T-helper 2 cell (primary cell): ENCODE measurements at places on chromosomes 2 and 18.

GRCh38 chr2:16323126-16323520 is 342.5 kb downstream of the CYRIA start:
- DNase-seq, result no peak

- DNase-seq, result no peak
Measured at GRCh38 chr18:8367217-8367988, 241.8 kb upstream of the RAB12 start.

DNA sequence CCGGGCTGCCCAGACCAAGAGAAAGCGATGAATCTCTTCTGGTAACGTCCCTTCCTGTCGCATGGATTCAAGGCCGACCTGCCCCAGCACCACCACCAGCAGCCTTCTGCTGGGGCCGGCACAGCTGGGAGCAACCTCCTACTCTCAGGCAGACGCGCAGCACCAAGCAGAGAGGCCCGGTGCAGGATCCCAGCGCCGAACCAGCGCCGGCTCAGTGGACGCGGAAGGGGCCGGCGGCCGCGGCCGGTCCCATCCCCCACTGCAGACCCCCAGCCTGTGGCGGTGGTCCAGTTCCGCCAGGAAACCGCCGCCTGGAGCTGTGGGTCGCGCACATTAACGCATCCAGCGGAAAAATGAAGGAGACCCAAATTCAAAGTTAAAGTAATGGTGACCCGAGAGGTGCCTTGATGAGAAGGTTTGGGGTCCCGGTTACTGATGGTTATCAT is 525 bp upstream of the MAL start:
- no peak for DNase-seq

DNA sequence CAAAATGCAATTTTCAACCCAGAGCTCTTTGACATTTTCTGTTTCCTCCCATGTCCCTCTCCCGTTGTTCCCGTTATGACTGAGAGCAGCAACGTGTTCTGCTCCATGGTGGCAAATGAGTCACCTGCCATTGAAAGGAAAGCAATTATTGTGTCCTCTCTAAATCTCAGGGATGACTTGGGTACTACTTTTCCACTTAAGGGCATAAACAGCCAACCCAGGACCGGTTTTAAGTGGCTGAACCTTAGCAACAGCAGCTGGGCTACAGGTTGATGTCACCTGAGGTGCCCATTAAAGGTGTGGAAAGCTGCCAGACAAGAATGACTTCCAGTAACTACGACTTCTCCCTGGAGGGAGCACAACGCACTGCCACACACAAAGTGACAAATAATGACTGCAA is 236.8 kb downstream of the NCKAP5 start:
- DNase-seq, result no peak

GRCh38 chr2:118148133-118148532 is 59.9 kb downstream of the INSIG2 start:
- no peak for DNase-seq

DNA sequence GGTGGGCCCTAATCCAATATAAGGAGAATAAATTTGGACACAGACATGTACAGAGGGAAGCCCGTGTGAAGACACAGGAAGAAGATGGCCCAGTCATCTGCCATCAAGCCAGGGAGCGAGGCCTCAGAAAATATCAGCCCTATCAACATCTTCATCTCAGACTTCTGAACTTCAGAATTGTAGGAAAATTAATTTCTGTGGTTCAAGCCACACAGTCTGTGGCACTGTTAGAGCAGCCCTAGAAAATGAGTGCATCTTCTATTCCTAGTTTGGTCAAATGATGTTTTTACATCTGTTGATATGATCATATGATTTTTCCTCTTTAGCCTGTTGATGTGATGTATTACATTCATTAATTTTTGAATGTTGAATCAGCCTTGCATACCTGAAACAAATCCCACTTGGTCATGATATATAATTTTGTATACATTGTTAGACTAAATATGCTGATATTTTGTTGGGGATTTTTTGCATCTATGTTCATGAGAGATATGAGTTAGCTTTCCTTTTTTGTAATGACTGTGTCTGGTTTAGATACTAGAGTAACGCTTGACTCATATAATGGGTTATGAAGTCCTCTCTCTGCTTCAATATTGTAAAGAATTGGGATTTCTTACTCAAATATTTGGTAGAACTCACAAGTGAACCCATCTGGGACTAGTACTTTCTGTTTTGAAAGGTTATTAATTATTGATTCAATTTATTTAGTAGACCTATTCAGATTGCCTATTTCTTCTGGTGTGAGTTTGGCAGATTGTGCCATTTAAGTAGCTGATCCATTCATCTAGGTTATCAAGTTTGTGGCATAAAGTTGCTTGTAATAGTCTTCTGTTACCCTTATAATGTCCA is 451.4 kb downstream of the EIPR1 start:
- DNase-seq, result no peak

DNA sequence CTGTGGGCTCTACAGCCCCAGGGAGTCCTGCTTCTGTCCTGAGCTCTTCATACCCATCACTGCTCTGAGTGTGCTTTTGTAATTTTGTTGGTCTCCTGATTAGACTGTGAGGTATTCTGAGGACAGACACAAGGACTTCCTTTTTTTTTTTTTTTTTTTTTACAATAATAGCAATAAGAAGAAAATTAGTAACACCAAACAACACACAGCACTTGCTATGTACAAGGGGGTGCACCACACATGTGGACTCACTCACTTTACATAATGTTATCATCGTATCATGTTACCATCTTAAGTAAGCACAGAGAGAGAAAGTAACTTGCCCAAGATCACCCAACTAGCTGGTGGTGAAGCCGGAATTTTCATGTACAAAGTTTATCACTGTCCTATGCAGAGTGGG is 34.6 kb downstream of the MBP start:
- DNase-seq, result no peak

DNA sequence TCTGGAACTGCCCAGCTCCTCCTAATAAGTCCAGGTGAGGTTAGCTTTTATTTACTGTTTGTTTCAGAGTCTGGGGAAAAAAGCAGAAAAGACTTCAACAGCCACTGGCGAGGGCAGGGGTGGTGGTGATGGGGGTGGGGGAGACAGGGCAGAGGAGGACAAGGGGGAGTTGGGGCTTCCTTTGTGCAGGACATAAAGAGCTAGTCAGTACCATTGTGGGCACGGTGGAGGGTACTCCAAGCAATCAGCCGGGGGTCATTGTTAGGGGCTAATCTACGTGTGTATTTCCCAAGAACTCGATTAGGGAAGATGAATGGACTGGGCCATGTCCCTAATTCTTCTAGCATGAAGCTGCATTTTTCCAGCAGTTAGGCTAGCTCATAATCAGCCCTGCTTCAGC is 2.8 kb upstream of the RAX start:
- no peak for DNase-seq

- DNase-seq, result no peak
Measured at GRCh38 chr2:44922776-44923175, 18.7 kb upstream of the SIX3 start.

GRCh38 chr18:75036917-75037688 is 171.8 kb downstream of the PTGR3 start:
- no peak for DNase-seq

- no peak for DNase-seq
Measured at GRCh38 chr2:206092297-206092696, 6.3 kb upstream of the INO80D start.

- DNase-seq, result no peak
Measured at GRCh38 chr2:216078776-216079175, 2.8 kb downstream of the PECR start.

GRCh38 chr2:105853354-105854088 is 108.8 kb downstream of the NCK2 start:
- DNase-seq, result no peak

DNA sequence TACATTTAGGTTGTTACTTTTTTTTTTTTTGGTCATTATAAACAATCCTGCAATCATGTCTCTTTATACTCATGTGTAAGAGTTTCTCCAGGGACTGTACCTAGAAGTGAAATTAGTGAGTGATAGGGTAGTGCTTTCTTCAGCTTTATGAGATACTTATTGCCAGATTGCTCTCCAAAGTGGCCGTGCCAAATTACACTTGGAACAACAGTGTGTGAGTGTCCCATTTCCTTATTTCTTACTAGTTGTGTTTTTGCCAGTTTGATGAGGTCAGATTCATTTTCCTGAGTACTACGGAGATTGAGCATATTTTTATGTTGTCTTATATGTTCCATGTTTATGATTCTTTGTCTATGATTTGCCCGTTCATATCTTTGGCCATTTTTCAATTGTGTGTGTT is 39.2 kb downstream of the GALNT1 start:
- DNase-seq, result no peak

DNA sequence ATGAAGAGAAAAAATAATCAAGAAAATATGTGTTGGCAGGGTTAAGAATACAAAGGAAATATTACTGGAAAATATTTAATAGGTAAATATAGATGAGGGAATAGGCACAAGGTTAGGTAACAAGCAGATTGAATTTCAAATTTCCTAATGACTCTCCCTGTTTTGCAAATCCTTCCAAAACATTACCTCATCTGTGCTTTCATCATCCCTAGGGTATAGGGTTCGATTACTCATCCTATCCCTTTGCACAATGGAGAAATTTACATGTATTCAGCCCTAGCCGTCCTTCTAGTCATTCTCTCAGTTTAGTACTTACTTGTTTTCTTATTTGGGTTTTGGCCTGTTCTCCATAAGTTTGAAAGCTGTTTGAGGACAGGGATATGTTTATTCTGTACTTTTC is 864.6 kb upstream of the FSHR start:
- DNase-seq, result no peak

GRCh38 chr2:55961318-55961911 is 37.8 kb upstream of the EFEMP1 start:
- DNase-seq, result no peak

DNA sequence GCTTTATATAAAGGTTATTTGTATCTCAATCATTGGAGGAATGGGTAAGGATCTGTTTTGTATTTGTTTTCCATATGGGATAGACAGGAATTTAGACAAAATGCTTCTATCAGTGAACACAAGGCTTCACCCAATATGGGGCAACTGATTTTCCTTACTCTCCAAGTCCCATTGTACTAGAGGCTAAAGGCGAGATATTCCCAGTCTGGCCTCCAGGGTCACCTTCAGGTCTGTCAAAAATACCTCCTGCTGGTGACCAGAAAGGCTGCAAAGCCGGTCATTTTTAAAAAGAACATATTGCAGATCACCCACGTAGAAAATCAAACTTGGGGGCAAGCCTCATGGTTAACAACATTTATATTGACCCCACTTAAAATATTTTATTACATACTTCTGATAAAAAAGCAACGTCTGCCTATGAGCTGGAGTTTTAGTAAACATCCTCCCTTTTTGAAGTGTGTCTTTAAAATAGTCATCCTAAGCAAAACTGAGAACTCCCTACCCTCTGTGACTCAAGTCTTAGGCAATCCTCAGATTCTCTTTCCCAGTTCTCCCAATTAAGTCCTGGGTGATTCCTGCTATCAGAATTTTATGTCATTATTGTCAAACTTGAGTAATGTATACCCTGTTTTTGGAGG is 276.6 kb downstream of the MREG start:
- DNase-seq, result no peak

DNA sequence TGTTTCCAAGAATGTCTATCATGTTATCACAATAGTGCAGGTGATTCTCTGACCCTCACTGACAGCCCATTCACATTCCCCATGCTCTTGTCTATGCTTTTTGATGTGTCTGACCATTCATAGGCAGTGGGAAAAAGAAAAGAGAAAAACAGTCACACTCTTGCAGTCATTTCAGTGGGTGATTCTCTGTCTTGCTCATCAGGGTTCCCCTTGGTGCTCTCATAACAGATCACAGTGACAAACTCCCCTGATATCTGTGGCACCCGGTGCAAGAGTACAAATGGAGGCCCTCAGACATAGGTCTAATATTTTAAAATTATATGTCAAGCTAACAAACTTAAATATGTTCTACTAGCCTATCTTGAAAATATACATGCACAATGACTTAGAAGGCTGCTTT is 72.7 kb upstream of the PPP1CB start:
- DNase-seq, result peak; percentile 55

DNA sequence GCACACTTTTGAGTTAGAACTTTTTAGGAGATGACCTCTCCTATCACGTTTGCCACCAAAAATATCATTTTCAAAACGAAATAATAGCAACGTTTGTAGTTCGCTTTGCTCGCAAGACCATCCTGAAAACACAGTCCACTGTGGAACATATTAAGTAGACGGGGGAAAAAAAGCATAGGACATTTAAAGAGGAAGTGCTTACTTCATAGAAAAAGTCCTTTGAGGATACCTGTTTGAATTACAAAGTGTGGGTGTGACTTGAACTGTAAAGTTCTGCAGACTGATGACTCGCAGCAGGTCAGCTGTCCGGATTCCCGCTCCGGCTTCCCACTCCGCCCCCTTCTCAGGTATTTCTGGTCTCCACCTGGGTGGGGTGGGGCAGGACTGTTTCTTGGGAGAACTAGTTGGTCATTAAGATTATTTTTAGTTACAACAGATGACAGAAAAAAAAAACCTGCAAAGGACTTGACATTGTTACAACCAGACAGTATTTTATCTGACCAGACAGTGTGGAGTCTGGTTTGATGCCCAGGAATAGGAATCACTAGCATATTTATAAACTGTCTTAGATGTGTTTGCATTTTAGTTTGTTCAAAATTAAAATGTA is 13.3 kb downstream of the CNOT11 start:
- DNase-seq, result no peak
